ENCODE measurements at places on chromosomes 2 and 18.

DNA sequence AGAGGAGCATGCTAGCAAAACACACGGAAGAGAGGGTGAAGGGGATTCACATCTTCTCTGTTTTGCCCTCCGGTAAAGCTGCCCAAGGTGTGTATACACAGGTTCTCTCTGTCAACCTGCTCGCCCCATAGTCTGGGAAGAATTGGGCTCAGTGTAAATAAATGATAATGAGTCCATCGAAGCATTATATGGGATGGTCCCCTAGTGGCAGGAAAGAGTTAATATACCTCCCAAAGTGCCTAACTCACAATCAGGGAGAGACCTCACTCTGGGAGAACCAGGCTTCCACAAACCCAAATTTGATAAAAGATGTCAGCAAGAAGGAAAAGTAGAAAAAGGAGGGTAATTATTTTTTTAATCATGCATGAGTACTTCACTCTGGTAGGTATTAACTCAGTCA, 262.2 kb upstream of the ZNF521 start:
- no peak for DNase-seq

GRCh38 chr2:37000318-37000717, 34.0 kb upstream of the STRN start:
- DNase-seq = no peak

DNA sequence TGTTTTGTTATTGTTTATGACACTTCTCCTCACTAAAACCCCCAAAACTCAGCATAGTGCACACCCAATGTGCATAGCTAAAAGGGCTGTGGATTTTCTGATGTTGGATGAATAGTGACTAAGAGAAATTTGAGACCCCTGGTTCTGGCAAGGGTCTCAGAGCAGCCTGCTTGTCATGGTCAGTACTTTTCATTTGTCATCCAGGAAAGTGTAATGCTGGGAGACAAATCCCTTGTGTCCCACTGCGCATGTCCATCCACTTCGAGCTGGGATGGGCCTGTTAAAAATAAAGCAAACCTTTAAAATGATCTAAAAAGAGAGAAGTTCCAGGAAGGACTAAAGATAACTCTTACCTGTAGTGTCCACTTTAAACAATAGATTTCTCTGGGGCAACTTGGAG, 46.9 kb upstream of the LYPD1 start:
- DNase-seq = no peak

DNA sequence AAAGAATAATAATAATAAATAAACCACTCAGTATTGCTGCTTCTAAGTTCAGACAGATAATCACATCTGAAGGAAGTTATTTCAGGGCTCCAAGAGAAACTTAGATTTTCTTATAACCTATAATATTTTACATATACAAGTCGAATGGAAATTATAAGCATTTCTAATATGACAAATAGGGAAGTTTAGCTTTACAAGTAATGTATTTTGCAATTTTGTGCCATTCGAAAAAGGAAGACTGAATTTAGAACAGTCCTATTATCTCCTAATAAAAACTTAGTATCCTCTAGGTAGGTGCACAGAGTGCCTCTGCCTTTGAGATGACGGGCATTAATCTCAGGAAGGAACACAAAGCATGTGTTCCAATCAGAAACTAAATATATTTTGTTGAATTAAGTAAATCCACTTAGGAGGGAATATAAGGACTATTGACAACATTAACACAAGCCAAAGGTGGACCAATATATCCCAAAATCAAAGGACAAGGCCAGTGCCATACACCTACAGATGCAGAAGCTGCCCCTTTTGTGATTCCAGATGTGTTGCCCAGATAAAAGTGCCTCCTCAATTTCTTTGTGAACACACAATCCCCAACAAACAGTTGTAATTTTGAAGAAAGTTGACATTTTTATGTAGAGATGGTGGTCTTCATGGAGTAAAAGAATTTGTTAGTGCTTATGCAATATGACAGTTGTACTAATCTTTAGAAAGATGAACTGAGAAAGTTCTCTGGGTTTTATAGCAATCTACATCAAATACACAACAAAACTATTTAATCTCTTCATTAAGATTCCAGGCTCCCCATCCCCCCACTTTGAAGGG, 36.6 kb downstream of the PTCD3 start:
- no peak for DNase-seq

DNA sequence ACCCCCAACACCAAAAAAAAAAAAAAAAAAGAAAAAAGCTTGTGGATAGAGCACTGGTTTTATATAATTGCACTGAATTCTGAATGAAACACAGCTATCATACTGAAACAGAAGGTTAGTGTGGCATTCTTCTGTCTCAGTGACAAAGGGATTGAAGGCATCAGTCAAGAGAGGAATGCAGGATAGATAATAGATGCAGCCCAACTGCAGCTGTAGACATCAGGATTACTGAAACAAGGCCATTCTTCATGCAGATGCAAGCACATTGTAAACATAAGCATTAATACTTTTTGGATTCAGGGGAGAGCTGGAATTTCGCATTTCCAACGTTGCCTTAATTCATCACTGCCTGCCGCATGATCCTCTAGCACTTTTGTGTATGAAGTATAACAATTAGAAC, 897.4 kb upstream of the KLHL29 start:
- no peak for DNase-seq
